ENCODE measurements at places on chromosomes 5 and 9.

DNA sequence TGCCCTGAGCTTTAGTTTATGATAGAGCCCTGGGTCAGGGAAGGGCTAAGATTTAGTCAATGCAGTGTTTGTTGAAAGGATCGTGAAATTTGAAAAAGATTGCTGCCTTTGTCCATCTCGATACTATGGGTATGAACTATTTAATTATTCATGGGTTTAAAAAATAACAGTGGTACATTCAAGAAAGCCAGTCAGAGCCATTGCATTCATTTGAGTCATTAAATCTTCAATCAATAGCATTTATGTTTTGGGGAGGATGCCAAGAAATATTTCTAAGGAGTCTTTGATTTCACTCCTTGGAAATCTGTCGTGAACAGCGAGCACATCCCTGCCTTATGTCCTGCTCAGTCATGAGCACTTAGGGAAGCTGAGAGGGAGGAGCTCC is 54.4 kb upstream of the LRRTM2 start:
- DNase-seq: no peak

DNA sequence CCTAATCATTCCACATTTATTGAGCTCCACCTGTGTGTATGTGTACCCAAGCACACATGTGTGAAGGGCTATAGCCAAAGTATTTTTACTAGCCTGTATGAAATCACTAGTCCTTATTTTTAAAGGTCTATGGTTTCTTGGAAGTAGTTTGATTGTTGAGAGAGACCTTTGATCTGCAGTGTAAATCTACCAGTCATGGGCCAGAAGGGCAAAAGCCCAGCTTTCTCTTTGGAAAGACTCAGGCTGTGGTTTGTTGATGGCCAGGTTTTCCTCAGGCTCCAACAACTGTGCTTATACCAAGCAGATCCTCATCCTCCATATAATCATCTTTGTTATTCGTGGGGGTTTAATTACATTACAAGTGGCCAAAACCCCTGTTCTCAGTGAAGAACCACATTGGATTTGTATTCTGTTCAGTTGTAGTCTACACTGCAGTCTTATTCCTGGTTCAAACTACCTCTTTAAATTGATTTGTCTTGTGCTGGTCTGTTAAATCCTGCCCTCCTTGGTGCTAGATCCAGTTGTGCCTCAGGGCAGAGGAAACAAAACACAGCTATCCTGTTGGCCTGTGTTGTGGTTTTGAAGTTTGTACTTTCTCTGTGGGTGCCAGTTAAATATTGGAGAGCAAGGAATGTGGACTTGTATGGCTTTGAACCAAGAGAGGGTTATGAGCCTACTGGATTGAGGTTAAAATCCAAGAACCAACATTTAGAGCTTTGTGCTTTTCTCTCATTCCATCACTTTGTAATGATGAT is 13.3 kb downstream of the CDC26 start:
- no peak for DNase-seq

GRCh38 chr5:173858670-173859407 is 29.3 kb upstream of the CPEB4 start:
- no peak for DNase-seq

DNA sequence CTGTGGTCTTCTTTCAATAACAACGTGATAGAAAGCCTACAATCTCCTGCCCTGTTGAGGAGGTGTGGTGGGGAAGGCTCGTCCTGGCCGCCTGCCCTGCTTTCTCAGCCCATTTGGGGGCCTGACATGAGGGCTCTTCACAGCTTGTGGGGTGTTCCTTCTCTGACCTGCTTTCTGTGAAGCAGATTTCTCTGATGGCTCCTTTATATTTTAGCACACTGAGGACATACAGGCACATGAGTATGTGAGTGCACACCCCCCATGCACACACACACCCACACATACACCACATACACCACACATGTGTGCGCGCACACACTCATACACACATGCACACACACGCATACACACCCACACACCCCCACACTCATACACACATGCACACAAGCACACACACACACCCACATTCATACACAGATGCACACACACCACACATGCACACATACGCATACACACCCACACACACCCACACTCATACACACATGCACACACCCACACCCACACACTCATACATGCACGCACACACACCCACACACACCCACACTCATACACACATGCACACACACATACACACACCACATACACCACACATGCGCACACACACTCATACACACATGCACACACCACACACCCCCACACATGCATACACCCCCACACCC is 117.5 kb downstream of the COL5A1 start:
- DNase-seq: no peak

DNA sequence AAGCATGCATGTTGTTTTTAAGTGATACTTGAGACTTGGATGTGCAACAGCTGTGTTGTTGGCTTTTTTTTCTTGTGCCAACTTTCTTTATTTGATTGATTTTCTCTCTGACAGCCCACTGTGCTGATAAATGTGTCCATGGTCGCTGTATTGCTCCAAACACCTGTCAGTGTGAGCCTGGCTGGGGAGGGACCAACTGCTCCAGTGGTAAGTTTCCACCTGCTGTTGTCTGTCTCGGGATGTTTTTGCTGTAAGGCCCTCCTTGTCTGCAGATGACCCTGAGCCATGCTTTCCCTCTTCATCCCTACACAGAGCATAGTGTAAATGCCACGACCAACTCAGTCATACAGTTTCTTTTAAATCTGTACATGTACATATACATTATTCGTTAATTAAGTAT is 79.2 kb downstream of the MEGF10 start:
- no peak for DNase-seq

- no peak for DNase-seq
Measured at GRCh38 chr9:110669433-110669832, 842 bp downstream of the MUSK start.

- DNase-seq: peak; percentile 28
Measured at GRCh38 chr9:123343443-123344191, 12.4 kb upstream of the CRB2 start.

GRCh38 chr9:113738893-113739604 is 137.1 kb upstream of the ZNF618 start:
- no peak for DNase-seq

DNA sequence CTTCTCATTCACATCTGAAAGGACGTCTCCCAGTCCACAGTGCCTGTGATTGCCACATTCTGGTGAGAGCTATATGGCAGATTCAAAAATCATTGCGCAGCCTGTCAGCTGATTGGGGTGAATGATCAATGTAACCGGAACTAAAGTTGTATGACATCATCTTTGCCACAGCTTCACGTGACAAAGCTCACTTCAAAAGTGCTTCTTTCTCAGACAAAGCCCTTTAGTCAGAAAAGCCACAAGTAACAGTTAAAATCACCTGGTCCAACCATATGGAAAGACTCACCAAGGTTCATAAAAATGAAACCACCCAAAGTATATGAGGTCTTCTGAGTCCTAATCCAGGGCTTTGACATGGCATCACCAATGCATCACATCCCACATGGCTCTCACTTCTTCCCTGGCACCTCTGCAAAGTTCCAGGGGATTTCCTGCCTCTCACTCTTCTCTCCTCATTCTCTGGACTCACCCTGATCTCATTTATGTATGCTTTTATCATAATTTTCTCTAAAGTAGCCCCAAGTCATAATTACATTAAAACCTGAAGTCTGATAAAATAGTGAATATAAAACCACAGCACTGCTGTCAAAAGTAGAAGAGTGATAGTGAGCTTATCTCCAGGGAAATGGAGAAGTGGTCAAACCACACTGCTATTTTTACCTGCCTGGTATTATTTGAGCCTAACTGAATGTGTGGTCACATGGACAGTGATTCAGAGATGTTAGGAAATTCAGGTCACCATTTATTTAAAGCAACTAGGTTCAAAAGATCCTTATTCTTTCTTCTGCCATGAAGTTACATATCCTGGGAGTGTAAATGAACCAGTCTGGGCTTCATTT is 193.1 kb upstream of the PTGER4 start:
- peak; percentile 86 for DNase-seq

GRCh38 chr5:160420331-160420610 is 1.4 kb upstream of the PTTG1 start:
- DNase-seq: no peak

Measured in HL-60 (cell line).